ENCODE measurements at places on chromosomes 7 and 10. TPM values are rescaled to one million over a fixed set of nuclear protein-coding genes. Genes with fewer than 3 reads are reported as not detected.

Gene BTBD16
- total RNA-seq, result not detected

DNA sequence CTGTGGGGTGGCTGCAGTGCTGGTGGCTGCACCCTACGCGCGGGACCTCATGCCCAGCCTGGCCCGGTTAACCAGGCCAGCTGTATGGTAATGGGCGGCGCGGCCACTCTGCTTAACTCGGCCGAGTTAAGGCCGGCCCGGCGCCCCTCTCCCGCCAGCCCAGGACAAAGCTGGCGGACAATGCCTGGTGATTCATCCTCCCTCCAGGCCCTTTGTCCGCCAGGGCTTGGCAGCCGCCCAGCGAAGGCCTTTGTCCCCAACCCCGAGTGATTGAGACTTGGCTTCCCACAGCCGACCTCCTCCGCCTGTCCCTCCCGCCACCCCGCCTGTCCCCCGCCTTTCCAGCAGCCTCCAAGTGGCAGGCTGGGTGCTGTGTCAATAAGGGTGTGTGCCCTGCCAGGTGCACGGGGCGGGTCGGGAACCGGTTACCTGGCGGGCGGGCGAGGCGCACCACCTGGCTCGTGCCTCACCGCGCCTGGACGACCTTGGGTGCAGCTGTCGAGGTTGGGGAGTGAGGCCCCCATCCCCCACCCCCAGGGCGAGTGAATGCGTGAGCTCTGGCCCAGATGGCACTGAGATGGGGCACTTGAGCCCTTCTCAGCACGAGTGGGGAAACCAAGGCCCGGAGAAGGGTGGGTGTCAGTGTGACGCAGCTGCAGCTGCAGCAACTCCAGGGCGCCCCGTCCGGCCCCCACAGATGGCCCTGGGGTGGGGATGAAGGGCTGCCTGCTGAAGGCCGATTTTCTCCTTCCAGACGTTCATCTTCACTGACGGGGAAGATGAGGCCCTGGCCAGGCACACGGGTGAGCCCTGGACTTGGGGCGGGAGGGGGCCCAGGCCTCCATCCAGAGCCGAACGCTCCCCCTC, 4.6 kb downstream of the LFNG start:
- peak; percentile 94 for DNase-seq

GRCh38 chr7:13236026-13236425, 548.6 kb downstream of the ARL4A start:
- DNase-seq, result no peak

- no peak for DNase-seq
Observed at GRCh38 chr7:1251796-1252539, 19.3 kb downstream of the UNCX start.

DNA sequence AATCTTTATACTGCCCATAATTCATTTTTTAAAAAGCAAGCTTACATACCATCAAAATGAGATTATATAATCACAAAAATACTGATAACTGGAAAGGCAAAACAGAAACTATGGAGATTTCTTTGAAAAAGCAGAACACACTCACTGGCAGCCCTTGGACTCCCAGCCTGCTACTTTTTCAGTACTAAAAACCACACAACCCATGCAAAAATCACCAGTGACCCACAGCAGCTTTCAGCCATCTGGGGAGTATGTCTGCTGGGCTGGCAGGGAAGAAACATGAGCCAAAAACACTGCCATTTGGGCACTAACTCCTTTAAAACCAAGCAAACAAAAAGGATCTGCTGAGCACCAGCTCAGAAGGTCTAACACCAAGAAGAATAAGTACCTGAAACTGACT, 80.0 kb upstream of the DDC start:
- DNase-seq, result no peak

GRCh38 chr10:110803830-110804338, 67.8 kb upstream of the PDCD4 start:
- DNase-seq, result no peak

DNA sequence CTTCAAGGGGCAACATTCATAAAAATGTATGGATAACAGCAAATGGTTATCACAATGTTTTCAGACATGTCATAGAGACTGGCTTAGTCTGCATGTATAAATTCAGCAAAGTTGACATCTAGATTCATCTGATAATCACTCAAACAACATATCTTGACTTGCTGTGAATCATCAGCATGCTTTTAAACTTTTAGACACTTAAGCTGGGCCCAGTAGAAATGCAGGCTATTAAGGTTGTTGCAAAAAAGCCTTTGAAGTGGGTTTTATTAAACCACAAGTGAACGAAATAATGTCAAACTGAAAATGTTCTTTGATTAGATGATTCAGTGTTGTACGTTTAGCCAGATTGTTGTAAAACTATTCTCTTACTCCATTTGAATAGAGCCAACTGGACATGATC, 759.6 kb downstream of the NXPH1 start:
- DNase-seq, result no peak

GRCh38 chr10:58576751-58577436, 64.2 kb downstream of the BICC1 start:
- no peak for DNase-seq

DNA sequence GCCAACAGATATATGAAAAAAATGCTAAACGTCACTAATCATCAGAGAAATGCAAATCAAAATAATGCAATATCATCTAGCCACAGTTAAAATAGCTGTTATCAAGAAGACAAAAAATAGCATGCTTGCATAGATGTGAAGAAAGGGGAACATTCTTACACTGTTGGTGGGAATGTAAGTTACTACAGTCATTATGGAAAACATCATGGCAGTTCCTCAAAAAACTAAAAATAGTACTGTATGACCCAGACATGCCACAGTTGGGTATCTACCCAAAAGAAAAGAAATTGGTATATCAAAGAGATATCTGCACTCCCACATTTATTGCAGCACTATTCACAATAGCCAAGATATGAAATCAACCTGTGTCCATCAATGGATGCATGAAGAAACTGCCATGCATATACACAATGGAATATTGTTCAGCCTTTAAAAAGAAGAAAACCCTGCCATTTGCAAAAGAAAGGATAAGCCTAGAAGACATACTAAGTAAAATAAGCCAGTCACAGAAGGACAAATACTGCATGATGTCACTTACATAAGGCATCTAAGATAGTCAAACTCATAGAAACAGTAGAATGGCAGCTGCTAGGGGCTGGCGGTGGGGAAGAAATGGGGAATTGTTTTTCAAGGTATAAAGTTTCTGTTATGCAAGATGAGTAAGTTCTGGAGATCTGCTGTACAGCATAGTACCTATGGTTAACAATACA, 107.0 kb downstream of the PTPN20 start:
- no peak for DNase-seq

Gene OPN4
- not detected for total RNA-seq

GRCh38 chr10:108424656-108425055, 1260.2 kb upstream of the SORCS1 start:
- DNase-seq, result no peak

DNA sequence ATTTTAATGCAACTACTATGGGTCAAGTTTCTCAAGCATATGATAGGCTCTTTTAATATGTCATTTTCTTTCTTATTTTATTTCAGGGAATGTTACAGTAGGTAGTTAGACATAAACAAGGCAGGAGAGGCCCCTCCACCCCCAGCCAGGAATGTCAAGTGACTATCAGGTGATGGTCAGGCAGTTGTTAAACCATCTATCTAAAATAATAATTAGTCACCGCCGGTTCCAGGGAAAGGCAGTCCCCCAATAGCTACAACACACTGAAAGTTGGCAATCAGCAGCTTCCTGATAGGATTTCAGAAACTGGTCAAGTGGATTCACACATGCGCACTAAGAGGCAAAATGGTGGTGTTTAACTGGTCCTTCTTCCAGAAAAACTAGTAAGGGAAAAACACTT, 9.3 kb downstream of the OLAH start:
- no peak for DNase-seq

DNA sequence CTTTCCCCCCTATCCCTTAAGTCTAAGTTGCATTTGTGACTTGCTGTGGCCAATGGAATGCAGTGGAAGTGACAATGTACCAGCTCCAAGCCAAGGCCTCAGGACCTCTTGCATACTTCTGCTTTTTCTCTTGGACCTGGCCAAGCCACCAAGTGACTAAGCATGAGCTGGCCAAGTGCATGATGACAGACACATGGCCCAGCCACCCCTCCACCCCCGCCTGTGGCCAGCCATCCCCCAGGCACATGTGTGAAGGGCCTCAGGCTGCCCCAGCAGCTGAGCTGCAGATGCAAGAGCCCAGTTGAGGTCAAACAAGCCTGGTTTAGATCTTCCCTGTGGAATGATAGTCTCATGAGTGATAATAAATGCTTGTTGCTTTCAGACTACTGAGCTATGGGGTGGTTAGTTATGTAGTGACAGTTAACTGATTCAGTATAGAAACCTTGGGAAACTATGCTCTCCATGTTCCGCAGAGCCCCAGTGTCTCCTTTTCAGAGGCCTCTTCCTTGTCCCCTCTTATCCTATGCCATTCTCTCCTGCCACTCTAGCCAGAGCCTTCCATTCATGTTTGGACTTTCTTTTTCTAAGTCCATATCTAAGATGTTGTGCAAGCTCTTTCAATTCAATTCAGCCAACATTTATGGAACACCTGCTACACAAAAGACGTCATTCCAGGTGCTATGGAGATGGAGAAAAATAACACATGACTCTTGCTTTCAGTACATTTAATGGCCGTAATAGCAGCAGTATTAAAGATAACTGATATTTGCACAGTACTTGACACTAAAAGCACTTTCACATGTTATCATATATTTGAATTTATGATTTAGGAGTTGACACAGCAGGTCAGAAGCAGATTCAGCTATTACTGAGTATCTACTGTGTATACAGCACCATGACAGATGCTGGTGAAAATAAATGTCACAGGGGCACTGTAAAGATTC, 55.5 kb upstream of the LOXL4 start:
- no peak for DNase-seq

DNA sequence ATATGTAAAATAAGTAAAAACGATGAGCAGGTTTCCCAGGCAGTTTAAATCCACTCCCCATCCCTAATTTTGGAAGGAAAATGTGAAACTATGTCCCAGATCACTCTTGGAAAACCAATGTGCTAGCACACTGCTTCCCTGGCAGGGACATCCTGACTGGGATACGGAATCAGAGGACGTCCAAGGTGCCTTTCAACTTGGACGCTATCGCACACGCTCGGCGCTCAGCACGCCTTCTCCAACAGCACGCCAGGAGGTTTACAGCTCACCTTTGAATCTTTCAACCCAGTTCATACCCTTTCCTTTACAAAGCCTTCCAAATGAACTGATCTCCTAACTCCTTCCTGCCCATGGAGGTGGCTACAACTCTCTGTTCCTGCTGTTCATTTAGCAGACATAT, 47.1 kb downstream of the BEND7 start:
- DNase-seq, result no peak

- DNase-seq, result no peak
Observed at GRCh38 chr10:72740528-72740927, 48.6 kb downstream of the MCU start.

DNA sequence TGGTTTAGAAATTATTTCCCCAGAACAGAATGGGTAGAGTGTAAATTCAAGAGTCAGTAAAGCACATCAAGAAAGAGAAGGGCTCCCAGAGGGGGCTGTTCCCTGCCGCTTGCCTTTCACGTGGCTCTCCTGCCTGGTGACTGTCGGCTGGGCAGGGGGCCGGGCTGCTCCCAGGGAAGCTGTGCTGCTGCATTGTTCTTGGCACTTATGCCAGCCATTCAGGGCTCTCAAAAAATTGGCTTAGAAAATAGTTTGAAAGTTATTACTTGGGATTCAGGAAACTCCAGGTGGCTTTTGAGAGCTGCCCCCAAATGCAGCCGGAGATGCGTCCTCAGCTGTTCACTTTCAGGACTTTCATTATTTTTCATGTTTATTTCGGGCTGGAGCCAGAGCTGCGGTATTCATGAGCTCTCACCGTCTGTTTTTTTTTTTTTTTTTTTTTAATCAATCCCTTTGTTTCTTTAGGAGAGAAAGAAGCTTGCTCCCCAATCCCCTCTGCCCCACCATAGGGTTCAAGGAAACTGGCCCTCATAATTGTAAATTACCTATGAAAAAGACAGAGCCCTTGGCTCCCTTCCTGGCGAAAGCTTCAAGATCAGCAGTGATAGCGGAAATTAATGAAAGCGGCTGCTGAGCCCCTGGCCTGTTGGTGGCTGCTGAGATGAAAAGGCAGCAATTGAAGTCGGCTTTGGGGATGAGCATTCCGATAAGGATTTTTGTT, 94.1 kb downstream of the SORCS3 start:
- DNase-seq, result no peak

Gene PDGFA
- total RNA-seq, result 19.7 TPM

Gene UCMA
- total RNA-seq, result not detected

Gene ZC3HAV1L
- total RNA-seq, result 13.6 TPM

Gene TMEM176A
- 64.3 TPM for total RNA-seq

DNA sequence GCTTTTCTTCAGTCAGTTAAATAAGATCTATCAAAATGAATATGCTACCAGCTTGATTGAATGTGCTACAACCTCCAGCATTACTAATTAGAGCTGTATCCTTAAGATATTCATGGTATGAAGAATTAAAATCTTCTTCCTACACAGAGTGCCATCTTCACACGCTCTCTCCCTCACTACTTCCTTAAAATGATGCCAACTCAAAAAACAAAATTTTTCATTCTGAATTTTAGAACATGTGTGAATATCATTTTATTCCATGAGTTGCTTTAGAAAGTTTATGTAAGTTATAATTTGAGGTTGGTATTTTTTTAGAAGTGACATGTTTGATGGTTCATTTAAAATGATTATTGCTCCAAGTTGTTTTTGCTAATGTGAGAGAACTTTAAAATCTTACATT, 407.5 kb upstream of the CELF2 start:
- DNase-seq, result no peak

DNA sequence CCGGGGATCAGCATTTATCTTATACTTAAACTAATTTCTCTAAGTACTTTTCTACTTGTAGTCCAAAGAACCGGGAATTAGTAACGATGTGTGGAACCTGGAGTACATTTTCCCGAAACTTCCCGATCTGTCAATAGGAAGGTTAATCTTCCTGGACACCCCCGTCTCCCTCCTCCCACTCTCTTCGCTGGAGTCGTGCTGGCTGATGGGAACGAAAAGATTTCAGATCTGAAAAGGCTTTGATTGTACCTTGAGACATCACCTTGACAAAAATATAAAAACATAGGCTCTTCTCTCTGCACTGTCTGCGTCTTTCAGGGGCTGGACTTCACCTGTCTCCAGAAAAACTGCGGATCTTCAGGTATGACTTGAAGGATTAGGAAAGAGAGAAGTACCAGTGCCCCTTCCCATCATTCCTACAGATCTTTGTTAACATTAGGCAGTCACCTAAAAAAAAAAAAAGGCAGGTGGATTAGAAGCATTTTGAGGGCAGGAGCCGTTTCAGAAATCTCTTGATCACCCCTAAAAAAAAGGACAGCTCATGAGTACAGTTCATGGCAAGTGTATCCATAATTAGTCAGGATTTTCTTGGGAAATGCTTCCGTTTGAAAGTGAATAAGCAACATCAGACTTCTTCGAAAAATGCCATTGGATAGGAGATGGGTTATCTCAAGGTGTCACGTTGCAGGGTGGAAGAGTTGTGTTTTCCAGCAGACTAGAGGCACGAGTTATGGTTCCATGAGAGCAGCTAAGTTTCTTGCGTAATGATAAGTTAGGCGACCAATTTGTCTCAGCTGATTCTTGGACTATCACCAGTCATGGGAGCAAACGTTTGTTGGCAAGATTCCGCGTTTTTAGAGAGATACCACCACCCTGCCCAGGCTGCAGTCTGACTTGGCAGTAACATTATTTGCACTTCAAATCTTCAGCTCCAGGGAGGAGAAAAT, 7.8 kb upstream of the BAMBI start:
- no peak for DNase-seq

GRCh38 chr10:110643035-110643652, 992 bp upstream of the RBM20 start:
- DNase-seq, result no peak

- no peak for DNase-seq
Observed at GRCh38 chr7:88344956-88345832, 38.5 kb upstream of the STEAP4 start.

Gene SOSTDC1
- not detected for total RNA-seq

Gene SPDYE11
- total RNA-seq, result not detected

- no peak for DNase-seq
Observed at GRCh38 chr7:16399265-16399831, 22.0 kb downstream of the CRPPA start.
